ENCODE measurements at places on chromosomes 4 and X. TPM values are rescaled to one million over a fixed set of nuclear protein-coding genes. Genes with fewer than 3 reads are reported as not detected.
A peak's percentile ranks its signal among the peaks of the same experiment; 100 is the strongest.

The SOD3 gene
- 34.4 TPM for total RNA-seq

The DDX60 gene
- 37.2 TPM for total RNA-seq

The MUC7 gene
- total RNA-seq, result not detected

The SSX3 gene
- not detected for total RNA-seq

The USP51 gene
- total RNA-seq, result 7.0 TPM

The SH3D19 gene
- total RNA-seq, result 172 TPM

DNA sequence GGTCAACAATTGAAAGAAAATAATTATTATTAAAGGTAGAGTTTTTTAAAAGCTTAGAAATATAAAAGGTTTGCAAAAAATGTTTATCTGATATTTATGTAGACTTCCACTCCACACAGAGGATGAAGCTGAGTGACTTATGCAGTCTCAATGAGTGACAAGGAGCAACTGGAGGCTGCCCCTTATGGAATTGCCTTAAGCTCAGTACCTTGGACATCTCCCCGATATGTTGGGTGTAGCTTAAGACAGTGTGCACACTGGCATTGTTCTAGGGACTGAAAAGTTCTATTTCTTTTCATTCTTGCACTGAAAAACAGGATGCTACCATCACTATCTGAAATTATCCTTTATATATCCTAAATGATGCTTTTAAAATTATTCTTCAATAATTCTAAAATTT lies 292.1 kb downstream of the PRDM5 start:
- H3K4me1 ChIP-seq, result no peaks in the 10 kb centered on the region
- H3K36me3 ChIP-seq, result no peaks in the 10 kb centered on the region
- no peak for DNase-seq
- H3K27me3 ChIP-seq, result no peaks in the 10 kb centered on the region
- no peak overlapping the region for H3K27ac ChIP-seq
- H3K4me3 ChIP-seq, result no peak overlapping the region

- no peaks in the 10 kb centered on the region for H3K4me1 ChIP-seq
- DNase-seq, result peak; percentile 12
- H3K36me3 ChIP-seq, result no peaks in the 10 kb centered on the region
- H3K27me3 ChIP-seq, result no peaks in the 10 kb centered on the region
- no peak overlapping the region for H3K27ac ChIP-seq
These were observed 60.9 kb downstream of the UGT8 start for GRCh38 chr4:114659386-114660008.

DNA sequence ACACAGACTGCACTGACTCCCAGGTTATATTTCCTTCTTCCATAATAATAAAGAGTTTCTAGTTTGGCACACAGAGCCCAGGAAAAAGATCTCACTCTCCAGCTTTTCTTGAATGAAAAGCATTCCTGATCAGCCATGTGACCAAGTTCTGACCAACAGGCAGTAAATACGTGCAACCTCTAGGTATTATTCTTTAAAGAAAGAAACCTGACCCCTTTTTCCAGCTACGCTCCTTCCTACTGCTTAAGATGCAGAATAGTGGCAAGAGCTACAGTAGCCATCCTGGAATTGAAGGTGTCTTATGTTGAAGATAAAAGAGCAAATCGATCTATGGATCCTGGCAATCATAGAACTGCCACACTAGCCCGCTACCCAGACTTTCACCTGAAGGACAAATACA lies 76.7 kb downstream of the LRBA start:
- H3K27ac ChIP-seq, result no peak overlapping the region
- no peak overlapping the region for H3K4me3 ChIP-seq
- H3K27me3 ChIP-seq, result no peaks in the 10 kb centered on the region
- H3K4me1 ChIP-seq, result no peaks in the 10 kb centered on the region
- no peaks in the 10 kb centered on the region for H3K36me3 ChIP-seq
- no peak for DNase-seq

- H3K4me1 ChIP-seq, result no peaks in the 10 kb centered on the region
- DNase-seq, result no peak
- no peak overlapping the region for H3K4me3 ChIP-seq
- H3K36me3 ChIP-seq, result no peaks in the 10 kb centered on the region
- H3K27me3 ChIP-seq, result no peaks in the 10 kb centered on the region
These were observed 13.0 kb upstream of the PDCL2 start for GRCh38 chr4:55604996-55605395.

GRCh38 chr4:108311313-108311712 lies 142.6 kb upstream of the LEF1 start:
- H3K4me1 ChIP-seq, result no peaks in the 10 kb centered on the region
- H3K27ac ChIP-seq, result no peak overlapping the region
- H3K36me3 ChIP-seq, result no peaks in the 10 kb centered on the region
- DNase-seq, result no peak
- no peaks in the 10 kb centered on the region for H3K27me3 ChIP-seq

GRCh38 chr4:107734120-107734519 lies 14.1 kb upstream of the PAPSS1 start:
- no peaks in the 10 kb centered on the region for H3K27me3 ChIP-seq
- H3K27ac ChIP-seq, result no peak overlapping the region
- no peak overlapping the region for H3K4me3 ChIP-seq
- DNase-seq, result no peak
- H3K4me1 ChIP-seq, result no peaks in the 10 kb centered on the region
- H3K36me3 ChIP-seq, result no peaks in the 10 kb centered on the region

DNA sequence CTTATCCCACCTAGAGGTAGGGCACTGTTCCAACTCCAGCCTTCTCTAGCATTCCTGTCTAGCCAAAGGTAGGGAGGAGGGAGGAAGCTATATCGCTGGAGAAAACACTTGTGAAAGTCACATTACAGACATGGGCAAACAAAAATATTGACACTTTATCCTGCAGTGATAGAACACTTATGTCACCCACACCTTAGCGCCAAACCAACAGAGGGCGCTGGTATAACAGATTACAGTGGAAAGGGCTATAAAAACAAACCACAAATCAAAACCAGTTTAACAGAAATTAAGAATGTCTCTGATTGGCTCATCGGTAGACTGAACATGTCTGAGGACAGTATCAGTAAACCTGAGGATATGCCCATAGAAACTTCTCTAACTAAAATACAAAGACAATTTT lies 451.3 kb downstream of the TLL1 start:
- H3K36me3 ChIP-seq, result no peaks in the 10 kb centered on the region
- no peak overlapping the region for H3K4me3 ChIP-seq
- no peak for DNase-seq
- H3K4me1 ChIP-seq, result no peaks in the 10 kb centered on the region
- no peaks in the 10 kb centered on the region for H3K27me3 ChIP-seq

DNA sequence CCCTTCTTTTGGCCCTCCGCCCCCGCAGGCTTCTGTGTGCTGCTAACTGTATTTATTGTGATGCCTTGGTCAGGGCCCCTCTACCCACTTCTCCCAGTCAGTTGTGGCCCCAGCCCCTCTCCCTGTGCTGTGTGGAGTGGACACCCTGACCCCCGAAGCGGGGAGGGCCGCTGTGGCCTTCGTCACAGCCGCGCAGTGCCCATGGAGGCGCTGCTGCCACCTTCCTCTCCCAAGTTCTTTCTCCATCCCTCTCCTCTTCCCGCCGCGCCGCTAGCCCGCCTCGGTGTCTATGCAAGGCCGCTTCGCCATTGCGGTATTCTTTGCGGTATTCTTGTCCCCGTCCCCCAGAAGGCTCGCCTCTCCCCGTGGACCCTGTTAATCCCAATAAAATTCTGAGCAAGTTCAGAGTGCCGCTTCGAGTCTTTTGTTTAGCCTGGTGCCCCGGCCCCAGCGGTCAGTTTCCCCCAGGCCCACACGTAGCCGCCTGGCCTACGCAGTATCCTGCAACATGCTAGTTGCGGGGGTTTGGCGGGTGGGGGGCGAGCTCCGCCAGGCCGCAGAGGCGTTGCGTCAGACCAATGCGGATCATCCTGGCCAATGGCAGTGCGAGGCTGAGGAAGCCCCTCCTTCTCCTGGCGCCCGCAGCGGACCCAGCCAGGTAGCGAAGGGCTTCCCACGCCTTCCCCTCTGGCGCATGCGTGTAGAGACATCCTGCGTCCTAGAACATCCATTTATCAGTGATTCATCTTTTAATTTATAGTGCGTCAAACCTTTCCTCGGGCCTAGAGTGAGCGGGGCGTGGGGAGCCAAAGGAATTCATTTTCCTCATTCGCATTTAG lies 5.6 kb upstream of the KANTR start:
- H3K36me3 ChIP-seq, result no peaks in the 10 kb centered on the region
- peak overlapping the region; percentile 33 for H3K4me3 ChIP-seq
- no peaks in the 10 kb centered on the region for H3K27me3 ChIP-seq
- no peaks in the 10 kb centered on the region for H3K4me1 ChIP-seq
- peak; percentile 92 for DNase-seq

- no peak for DNase-seq
- no peak overlapping the region for H3K27ac ChIP-seq
- H3K4me1 ChIP-seq, result no peaks in the 10 kb centered on the region
- no peaks in the 10 kb centered on the region for H3K36me3 ChIP-seq
These were observed 150.5 kb downstream of the TBCK start for GRCh38 chr4:106165351-106166010.

GRCh38 chr4:130722361-130722760 lies 1626.4 kb downstream of the C4orf33 start:
- H3K36me3 ChIP-seq, result no peaks in the 10 kb centered on the region
- no peaks in the 10 kb centered on the region for H3K4me1 ChIP-seq
- DNase-seq, result no peak
- H3K27ac ChIP-seq, result no peak overlapping the region

- no peaks in the 10 kb centered on the region for H3K36me3 ChIP-seq
- DNase-seq, result no peak
- no peak overlapping the region for H3K27ac ChIP-seq
- H3K4me3 ChIP-seq, result no peak overlapping the region
- no peaks in the 10 kb centered on the region for H3K27me3 ChIP-seq
- no peaks in the 10 kb centered on the region for H3K4me1 ChIP-seq
These were observed 29.2 kb downstream of the HTT-AS start for GRCh38 chr4:3044870-3045819.

GRCh38 chr4:31655328-31655727 lies 935.2 kb downstream of the PCDH7 start:
- DNase-seq, result no peak
- H3K36me3 ChIP-seq, result no peaks in the 10 kb centered on the region
- H3K27me3 ChIP-seq, result no peaks in the 10 kb centered on the region
- H3K27ac ChIP-seq, result no peak overlapping the region
- no peaks in the 10 kb centered on the region for H3K4me1 ChIP-seq

GRCh38 chr4:38568768-38569167 lies 95.2 kb upstream of the KLF3 start:
- H3K36me3 ChIP-seq, result no peaks in the 10 kb centered on the region
- no peak overlapping the region for H3K4me3 ChIP-seq
- no peaks in the 10 kb centered on the region for H3K4me1 ChIP-seq

GRCh38 chr4:148216866-148217814 lies 225.1 kb downstream of the NR3C2 start:
- no peaks in the 10 kb centered on the region for H3K27me3 ChIP-seq
- no peaks in the 10 kb centered on the region for H3K4me1 ChIP-seq
- H3K27ac ChIP-seq, result no peak overlapping the region
- no peaks in the 10 kb centered on the region for H3K36me3 ChIP-seq
- no peak for DNase-seq
- no peak overlapping the region for H3K4me3 ChIP-seq

GRCh38 chrX:39152106-39152649 lies 350.9 kb downstream of the MID1IP1 start:
- H3K4me1 ChIP-seq, result no peaks in the 10 kb centered on the region
- no peak overlapping the region for H3K4me3 ChIP-seq
- H3K36me3 ChIP-seq, result no peaks in the 10 kb centered on the region
- DNase-seq, result no peak
- no peaks in the 10 kb centered on the region for H3K27me3 ChIP-seq

DNA sequence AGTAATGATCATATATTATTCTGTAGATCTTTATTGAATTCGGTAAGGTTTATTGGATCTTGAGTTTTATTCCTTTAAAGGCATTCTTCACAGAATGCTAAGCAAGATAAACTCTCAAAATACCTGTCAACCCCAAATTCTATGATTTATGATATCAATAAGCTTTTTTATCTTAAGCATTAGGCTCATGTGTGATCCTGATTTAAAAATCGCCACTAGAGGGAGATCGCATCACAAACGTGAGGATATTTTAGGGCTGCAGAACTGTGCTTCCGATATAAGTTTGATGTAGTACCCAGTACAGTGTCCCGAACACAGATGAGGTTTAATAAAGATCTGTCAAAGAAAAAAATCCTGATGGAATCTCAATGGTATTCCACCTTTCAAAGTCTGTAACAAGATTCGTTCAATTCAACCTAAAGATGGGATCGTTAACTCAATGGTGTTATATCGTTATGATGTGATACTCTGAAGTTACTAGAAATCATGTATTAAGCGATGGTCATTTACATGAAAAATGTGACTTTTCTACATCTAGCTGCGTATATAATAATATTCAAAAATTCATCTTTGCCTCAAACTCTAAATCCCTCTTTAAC lies 169.0 kb downstream of the CORIN start:
- DNase-seq, result no peak
- no peak overlapping the region for H3K27ac ChIP-seq
- no peaks in the 10 kb centered on the region for H3K4me1 ChIP-seq

GRCh38 chr4:153364061-153364460 lies 19.6 kb downstream of the MND1 start:
- H3K27ac ChIP-seq, result no peak overlapping the region
- H3K27me3 ChIP-seq, result no peaks in the 10 kb centered on the region
- no peak overlapping the region for H3K4me3 ChIP-seq
- no peaks in the 10 kb centered on the region for H3K4me1 ChIP-seq

DNA sequence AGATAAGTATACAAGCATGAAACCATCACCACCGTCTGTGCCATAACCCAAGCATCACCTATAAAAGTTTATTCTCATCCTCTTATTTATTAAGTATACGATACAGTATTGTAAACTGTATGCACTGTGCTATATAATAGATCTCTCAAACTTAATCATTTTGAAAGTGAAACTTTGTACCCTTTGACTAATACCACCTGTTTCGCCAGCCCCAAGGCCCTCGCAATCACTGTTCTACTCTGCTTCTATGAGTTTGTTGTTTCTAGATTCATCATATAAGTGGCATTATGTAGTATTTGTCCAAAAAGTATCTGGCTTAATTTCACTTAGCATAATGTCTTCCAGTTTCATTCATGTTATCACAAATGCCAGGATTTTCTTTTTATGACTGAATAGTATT lies 72.1 kb upstream of the DOCK11 start:
- no peak overlapping the region for H3K4me3 ChIP-seq
- no peak for DNase-seq
- H3K4me1 ChIP-seq, result no peaks in the 10 kb centered on the region
- no peaks in the 10 kb centered on the region for H3K36me3 ChIP-seq
- H3K27ac ChIP-seq, result no peak overlapping the region

All from uterus (tissue), 4 donors.